ENCODE measurements at places on chromosomes 6 and 20.

DNA sequence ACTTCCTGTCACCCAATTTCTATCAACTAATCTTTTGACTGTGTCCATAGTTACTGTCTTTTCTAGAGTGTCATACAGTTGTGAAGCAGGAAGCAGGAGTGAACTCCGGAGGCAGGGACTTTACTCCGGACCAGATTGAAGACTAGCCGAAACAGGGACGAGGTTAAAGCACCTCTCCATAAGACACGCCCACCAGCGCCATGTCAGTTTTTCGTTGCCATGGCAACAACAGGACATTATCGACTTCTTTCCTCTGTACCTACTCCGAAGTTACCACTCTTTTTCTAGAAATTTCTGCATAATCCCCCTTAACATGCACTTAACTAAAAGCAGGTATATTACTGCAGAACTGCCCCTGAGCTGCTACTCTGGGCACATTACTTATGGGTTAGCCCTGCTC is 25.2 kb downstream of the TRIM38 start:
- no peak for DNase-seq

- DNase-seq = no peak
Measured at GRCh38 chr6:29483186-29483585, 4.6 kb downstream of the MAS1L start.

GRCh38 chr6:142946924-142947713 is 2.1 kb upstream of the HIVEP2 start:
- peak; percentile 68 for DNase-seq

DNA sequence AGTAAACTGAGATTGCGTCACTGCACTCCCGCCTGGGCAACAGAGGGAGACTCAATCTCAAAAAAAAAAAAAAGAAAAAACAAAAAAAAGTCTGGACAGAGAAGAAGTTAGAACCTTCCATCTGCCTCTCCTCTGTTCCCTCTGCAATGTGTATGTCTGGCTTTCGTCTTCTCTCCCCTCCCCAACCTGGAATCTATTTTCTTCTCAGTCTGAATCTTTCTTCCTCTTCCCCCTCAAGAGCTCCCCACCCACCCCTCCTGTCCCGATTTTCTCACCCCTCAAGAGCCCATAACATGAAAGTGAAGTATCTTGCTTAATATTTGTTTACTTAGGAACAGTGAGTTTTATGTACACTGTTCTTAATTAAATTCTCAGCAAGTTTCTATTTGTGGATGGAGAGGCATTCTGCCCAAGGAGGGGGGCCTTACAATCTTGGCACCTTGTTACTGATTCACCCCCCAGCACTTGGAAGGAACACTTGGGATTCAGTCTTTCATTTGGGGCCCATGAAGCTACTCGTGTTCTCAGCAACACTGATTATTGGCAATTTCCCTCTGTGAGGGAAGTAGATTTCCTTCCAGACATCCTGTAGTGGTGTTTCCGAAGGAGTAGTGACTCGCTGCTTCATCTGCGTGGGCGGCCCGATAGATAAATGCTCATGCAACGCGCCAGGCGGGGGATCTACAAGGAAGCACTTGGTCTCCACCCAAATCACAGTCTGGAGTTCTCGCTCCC is 69.3 kb upstream of the SRSF6 start:
- DNase-seq = no peak
